IMR-90 (cell line): ENCODE measurements at places on chromosomes 1 and 21.

GRCh38 chr21:38631206-38631605 lies 132.9 kb upstream of the ERG start:
- no peak for DNase-seq

- DNase-seq = no peak
These were observed 53.2 kb downstream of the SAMSN1 start for GRCh38 chr21:14492931-14493330.

DNA sequence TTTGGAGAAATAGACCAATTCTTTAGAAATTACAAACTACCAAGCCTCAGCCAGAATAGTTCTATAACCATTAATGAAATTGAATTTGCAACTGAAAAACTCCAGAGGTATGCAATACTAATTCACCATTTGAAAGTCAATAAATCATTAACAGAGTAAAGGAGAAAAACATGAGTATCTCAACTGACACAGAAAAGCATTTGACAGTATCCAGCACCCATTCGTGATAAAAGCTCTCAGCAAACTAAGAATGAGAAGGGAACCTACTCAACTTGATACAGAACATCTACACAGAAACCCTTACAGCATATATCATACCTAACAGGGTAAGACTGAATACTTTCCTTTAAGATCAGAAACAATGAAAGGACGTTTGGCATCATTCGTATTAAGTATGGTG lies 54.3 kb downstream of the ST6GALNAC5 start:
- no peak for DNase-seq

DNA sequence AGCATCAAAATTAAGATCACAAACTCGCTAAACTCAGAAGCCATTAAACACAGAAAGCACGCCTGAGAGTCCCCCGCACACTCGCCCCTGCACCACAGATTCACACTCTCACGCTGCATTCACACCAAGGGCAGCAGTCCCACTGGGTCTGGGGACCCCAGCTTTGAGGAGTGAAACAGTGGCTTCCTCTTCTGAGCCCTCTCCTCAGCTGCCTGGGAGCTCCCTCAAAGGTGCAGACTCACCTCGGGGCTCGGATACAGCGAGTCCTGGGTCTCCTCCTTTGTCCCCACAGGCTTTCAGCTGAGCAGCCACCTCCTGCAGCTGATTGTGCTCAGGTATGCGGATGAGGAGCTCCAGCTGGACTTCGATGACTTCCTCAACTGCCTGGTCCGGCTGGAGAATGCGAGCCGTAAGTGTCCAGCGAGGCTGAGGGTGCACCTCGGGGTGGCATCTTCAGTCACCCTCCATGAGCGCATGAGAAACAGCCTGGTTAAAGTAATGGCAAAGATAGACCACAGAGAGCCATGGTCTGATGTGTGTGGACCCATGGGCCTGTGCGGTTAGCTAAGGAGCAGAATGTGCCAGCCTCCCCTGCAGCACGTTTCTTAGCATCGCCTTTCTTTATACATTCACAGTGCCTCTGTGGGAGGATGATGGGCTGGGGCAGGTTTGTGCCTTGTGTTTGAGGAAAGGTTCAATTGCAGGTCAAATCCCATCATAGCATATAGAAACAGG lies 47.9 kb downstream of the CAPN9 start:
- DNase-seq = no peak

DNA sequence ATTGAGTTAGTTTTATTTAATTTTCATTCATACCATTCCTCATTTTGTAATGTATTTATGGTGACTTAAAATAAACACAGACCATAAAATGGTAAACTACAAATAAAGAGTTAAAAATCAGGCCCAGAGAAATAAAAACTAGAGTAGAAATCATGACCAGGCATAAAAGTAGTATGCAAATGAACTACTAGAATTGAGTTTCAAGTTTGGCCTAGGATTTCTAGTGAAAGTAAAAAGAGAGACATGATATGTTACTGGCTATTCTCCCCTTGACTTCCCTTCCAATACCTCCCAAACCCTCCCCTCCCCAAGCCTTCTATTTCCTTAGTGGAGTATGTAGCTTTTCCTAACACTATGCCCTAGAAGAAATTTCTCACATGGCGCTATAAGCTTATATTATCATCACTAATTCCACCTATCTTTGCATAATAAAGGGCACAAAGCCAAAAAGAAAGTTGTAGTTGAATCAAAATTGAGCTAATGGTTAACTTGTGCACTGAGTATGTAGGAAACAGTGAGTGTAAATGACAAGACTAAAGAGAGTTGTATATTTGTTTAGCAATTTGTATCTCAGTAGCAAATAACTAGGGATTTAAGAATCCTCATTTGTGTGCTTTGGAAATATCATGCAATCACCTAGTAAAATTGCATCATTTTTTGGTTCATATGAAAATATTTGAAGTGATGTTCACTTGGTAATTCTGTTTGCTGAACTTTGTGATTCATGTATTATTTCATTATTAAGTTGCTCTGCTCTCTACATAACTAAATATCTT lies 29.7 kb upstream of the CDC14A start:
- DNase-seq = peak; percentile 31

DNA sequence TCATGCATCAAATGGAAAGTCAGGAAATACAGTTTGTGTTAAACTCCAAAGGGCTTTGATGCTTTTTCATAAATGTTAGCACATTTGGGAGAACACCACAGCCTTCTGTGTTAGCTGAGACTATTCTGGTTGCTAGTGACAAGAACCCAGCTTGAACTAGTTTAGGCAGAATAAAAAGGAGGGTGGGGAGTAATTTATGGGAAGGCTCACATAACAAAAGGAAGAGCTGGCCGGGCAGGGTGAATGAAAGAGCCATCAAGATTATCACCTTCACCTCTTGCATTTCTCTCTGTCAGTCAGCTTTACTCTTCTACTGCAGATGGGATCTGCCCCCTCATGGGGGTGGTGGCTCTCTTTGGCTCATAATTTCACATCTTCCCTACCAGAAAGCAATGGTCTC lies 75.4 kb upstream of the VTCN1 start:
- DNase-seq = no peak

- DNase-seq = no peak
These were observed 5.9 kb upstream of the SLC6A9 start for GRCh38 chr1:44037154-44037553.

- DNase-seq = peak; percentile 88
These were observed 121.2 kb downstream of the SLC45A1 start for GRCh38 chr1:8439015-8439702.

GRCh38 chr21:46023555-46023954 lies 42.0 kb downstream of the COL6A1 start:
- DNase-seq = no peak

GRCh38 chr1:182400567-182400966 lies at the start of gene TEDDM1:
Gene TEDDM1, minus strand, starts transcription at chr1:182400667. Its CDS starts 182 bp downstream, at chr1:182400485.
- DNase-seq = no peak

DNA sequence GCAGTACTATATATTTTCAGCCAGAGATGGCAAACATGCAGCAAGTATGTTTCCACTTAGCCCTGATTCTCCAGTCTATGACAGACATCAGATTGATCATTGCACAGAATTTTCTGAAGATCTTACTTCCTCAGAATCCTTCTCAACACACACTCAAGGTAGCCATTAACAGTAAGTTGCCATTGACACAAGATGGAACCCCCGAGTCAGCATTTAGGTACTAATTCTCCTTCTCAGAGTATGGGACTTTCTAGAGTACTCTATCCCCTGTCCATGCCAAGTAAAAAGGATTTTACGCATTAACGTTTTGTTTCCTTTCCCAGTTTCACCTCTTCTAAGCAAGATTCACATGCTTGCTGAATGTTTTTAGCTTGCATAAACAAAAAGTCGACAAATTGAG lies 63.5 kb downstream of the SGIP1 start:
- DNase-seq = no peak

GRCh38 chr1:93907718-93908117 lies 1.5 kb downstream of the GCLM start:
- peak; percentile 54 for DNase-seq

- DNase-seq = peak; percentile 30
These were observed 116.2 kb downstream of the HMCN1 start for GRCh38 chr1:185850366-185850765.

DNA sequence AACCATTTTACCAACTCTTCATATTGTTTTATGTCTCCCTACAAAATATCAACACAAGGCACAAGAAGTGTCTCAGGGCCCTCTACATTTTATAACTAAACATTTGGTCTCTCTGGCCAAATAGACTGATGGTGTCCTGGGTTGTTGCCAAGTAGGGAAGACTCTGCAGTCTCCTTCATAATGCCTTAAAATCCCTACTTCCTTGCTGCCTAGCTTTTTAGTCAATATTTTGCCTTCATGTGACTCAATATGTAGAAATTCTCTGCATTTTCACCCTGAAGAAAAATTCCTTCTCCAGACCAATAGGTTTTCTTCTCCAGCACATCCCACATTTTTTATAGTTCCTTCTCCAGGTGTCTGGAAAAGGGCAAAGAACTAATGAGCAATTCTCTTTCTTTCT lies 72.6 kb upstream of the IPO9 start:
- DNase-seq = peak; percentile 80

DNA sequence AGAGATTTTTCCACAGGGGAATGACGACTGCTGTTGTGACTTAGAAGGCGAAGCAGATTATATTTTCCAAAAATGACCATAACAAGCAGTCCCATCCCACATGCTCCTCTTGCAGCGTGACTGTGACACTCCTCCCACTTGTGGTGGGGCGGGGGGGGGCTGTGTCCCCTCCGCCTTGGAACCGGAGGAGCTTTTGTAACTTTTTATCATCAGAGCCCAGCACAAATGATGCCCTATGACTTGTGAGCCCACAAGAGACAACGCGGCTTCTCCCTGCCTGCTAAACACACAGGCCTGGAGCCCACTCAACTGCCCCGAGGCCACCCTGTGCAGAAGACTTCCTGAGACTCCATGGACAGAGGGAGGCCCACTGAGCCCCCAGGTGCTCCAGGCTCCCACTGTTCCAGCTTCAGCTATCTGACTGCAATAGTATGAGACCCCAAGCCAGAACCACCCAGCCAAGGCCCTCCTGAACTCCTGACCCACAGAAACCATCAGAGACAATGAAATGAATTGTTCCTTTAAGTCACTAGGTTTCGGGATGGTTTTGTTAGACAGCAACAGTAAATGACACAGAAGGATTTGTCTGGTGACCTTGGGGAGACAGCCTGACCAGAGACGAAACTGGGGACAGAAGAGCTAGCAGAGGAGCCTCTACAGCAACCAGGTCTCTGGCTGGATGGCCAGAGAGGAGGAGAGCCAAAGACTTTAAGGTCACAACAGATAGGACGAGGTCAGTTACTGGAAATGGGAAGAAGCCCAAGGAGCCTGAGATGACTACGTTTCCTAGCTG lies 58.8 kb downstream of the CAPZB start:
- DNase-seq = no peak

DNA sequence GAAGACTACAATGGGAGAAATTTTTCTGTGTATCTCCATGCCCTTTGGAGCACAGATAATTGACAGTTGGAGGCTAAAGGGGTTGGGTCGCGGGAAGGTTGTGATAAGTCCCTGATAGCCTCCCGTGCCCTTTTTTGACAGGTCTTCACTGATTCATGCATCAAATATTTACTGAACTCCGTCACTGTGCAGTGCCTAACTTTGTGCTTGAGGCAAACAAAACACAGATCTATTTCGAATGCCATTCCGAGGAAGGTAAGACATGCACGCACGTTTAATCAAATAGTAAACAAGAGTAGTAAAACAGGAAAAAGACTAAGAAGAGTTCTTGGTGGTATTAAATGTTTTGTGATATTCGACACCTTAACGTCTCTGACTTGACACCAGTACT lies 494 bp upstream of the PIP5K1A start:
- no peak for DNase-seq

DNA sequence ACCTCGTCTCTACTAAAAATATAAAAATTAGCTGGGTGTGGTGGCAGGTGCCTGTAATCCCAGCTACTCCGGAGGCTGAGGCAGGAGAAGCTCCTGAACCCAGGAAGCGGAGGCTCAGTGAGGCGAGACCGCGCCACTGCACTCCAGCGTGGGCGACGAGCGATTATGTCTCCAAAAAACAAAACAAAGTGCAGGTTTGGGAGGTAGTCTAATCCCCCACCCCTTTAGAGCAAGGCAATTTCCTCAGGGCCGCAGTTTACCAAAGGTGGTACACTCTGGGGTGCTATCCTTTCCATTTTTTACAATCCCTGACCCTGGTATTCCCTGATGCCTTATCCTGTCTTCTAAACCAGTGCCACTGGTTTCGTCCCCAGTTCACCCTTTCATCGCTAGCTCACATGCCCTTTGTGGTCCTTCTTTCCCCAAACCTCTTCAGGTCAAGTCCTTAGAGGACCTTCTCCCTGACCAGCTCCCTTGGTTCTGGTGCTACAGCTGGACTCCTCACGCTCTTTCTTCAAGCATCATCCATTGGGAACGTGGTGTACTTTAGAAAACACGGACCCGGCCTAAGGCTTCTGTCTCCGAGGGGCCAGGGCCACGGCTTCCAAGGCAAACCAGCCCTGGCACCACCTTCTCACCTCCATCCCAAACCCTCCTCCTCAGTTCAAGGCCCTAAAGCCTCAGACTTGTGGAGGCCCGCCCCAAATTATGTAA lies 873 bp downstream of the IFT25 start:
- DNase-seq = no peak

DNA sequence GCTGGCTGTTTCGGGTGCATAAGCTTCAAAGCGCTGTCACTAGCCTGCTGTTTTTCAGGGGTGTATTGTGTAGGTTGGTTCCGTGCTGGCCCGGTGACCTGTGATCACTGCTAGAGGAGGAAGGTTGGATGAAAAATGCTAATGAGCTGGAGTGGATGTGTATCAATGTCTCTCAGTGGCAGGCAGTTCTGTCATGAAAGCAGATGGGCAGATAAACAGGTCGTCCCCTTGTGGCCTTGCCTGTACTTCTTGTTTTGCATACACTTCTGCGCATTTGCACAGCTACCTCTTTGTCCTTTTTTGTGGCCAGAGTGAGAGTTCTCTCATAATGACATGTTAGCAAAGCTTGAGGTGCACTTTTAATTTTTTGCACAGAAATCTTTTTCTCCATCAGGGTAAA lies 2.9 kb downstream of the SELENON start:
- DNase-seq = no peak

DNA sequence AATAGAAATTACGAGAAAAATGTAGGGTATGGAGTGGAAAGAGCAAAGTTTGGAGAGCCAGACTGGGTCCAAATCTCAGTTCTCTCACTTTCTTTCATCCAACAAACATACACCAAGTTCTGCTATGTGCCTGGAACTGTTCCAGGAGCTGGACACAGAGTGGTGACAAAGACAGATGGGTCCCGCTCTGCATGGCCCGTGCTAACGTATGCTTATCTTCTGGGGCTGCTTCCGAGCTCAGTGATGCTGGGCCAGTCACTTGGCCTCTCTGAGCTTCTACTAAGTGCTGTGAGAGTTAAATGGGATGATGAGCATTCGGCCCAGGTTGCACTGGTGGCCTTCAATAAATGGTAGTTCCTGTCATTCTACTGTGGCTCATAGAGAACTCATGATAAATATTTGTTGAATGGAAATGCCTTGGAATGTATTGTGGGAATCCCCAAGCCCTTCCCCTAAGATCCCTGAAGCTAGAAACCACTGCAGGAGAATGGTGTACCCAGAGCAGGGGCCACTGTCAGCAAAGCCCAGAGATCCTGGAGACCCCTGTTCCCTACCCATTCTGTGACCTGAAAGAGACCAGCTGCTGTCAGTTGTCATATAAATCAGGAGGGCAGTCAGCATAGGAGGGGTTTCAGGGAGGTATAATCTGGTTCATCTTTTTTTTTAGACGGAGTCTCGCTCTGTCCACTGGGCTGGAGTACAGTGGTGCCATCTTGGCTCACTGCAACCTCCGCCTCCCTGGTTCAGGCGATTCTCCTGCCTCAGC lies 3.8 kb downstream of the LEMD1 start:
- DNase-seq = no peak
